ENCODE measurements at places on chromosomes 6 and 20.

DNA sequence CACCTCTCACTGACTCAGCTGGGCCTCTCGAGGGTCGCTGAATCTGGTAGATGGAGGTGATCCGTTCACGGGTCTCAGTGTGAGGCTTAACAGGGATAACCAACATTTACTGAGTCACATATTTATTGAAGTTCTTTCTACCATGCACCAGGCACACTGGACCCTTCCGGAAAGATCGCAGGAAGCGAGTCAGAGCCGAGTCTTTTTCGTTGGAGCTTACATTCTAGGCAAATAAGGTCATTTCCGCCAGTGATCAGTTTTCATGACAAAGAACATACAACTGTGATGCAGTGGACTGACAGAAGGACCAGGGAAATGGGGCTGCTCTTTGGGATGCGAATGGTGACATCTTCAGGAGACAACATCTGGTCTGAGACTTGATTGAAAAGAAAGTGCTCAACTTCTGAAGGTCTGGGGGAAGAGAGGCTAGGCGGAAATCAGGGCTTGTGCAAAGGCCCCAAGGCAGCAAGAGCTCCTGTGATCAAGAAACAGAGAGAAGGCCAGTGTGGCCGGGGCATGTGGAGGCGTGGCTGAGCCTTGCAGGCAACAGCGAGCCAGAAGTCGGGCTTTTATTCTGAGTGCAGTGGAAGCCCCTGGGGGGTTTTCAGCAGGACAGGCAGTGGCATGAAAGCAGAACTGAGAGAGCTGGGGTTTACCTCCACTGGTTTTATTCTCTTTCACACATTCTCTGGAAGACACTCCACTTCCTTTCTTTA is 56.7 kb downstream of the APCDD1L start:
- DNase-seq, result no peak

GRCh38 chr6:35296931-35297600 is 552 bp upstream of the DEF6 start:
- no peak for DNase-seq

DNA sequence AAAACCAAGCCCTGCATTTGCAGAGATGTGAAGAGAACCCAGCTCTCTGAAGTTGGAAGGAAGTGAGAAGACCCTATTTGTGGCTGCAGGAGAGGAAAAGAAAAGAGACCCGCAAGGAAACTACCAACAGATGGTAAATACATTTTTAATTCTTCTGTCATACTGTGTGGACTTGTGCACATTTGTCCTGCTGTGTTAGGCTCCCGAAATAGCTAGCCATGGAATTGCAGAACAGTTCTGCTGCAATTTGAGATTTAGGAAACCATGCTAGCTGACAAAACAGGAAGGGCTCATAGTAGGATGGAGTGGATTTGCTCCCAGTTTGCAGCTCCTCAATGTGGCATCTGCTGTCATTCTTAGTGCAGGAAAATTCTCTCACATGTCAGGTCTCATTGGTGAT is 12.1 kb upstream of the ATXN1 start:
- DNase-seq, result no peak

DNA sequence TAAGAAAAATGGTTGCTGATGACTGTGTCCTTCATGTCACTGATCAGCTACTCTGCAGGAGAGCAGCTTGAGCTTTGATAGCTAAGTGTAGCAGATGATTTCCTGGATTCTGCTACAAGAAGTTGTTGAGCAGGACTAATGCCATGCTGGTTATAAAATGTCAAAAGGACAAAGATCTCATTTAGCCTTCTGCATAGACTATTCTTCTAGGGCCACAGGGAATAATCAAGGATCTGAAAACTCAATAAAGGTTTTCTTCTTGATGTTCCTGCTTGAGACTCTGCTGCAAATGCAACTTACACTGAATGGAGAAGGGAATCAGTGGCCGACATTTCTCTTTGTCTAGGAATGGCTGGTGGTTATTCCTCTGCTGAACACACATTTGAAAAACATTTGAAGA is 360.3 kb upstream of the PTCHD4 start:
- DNase-seq, result no peak

DNA sequence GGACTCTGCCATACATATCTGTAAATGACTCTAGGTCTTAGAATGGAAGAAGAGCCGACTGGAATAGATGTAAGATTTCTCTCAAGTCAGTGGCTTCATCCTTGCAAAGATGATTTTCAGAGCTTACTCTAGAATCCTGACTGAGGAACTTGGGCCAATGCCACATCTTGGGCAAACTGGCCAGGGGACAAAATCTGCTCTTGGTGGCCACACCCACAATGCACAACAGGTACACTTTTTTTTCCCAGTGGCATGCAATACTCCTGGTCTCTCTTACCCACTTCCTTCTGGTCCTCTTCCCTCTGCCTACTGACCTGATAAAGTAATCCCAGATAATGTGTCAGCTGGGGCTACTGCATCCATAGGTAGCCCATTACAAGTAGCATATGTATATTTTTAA is 13.4 kb downstream of the CLIC5 start:
- no peak for DNase-seq

DNA sequence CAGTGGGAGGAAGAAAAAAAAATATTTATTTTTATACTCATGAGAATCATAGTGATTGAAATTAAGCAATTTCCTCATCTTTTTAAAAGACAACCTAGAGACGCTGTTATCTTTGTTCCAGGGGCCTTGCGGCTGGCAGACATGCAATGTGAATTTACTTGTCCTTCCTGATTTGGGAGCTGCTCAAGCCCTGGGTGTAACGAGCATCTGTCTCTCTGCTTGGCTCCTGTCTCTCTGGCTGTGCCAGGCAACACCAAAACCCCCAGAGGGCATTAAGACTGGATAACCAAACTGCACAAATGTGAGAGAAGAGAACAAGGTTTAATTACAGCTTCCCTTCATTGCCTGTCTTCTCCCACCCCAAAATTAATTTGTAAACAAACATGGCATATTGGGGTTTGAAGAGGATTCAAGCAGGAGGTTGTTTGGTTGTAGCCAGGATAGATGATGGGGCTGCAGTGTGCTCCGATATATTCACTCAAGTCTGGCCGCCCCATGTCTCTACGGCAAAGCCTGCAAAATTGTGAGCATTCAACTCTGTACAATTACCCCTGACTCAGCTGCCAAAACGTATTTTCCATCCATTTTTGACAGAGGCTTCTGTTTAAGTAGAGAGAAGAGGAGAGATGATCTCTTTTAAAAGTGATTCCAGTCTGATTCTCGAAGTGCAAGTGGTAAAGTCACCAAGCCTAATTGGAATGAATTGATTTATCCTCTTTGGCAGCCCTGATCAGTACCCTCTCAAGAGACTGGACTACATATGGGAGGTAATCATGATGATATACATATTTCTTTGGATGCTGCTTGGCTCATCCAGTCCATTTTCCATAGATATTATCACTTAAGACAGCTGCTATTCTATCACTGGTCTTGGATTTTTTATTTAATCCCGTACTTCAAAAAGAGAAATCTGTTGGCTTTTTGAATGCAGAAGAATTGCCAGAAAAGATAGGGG is 170.2 kb downstream of the SLC24A3 start:
- no peak for DNase-seq

- DNase-seq, result no peak
Observed at GRCh38 chr6:3406891-3407809, 49.7 kb downstream of the SLC22A23 start.

GRCh38 chr6:169895000-169895759 is 143.8 kb downstream of the ERMARD start:
- DNase-seq, result no peak

DNA sequence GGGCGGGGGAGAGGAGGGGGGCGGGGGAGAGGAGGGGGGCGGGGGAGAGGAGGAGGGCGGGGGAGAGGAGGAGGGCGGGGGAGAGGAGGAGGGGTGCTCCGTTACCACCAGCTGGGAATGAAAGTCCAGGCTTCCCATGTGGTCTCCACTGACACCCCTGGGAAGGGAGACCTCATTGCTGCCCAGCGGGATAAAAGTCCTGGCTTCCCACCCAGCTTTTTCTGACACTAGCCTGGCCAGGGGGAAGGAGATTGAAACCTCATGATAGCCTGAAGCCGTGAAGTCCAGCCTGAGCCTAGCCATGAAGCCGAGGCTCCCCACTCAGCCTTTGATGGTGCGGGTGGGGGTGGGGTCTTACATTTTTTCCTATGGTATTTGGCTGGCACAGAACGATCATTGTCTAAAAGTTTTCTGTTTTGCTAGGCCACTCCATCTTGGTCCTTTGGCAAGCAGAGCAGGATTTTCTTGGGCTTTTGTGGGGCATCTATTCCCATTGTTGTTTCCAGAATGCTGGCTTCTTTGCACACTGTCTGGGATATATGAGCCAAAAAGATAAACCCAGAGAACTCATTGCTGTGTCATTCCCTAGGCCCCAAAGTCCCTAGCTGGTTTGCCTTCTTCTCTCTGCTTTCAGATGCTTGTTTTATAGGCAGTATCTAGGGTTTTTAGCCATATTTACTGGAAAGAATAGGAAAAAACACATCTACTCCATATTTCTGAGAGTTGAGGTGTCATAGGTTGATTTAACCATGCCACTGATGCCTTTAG is 67.9 kb upstream of the RNF24 start:
- DNase-seq, result no peak

DNA sequence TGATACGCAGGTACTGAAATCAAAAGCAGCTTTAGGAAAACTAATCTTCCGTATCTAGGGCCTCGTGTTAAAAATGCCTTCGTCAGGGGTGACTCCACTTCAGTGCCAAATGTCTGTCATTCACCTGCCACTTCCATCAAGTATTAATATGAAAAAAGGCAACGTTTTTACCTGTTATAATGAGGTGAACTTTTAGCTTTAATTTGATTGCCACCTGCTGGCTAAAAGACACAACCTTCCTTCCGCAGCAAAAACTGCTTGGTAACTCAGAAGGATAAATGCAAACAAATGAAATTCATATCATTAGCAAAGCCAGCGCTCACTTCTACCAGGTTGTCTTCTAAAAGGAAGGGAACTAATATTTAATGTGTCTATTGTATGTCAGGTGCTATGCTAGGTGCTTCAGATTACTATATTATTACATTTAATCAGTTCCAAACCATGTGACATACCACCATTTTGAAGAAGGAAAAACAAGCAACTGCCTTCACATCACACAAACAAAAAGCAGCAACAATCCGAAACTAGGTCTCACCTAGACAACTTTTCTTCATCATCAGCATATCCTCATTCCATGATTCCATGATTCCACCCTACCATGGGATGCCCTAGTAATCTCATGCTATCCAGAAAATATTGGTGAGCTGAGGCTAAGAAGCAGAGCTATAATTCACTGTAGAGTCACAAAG is 20.6 kb upstream of the ARHGAP18 start:
- DNase-seq, result no peak

DNA sequence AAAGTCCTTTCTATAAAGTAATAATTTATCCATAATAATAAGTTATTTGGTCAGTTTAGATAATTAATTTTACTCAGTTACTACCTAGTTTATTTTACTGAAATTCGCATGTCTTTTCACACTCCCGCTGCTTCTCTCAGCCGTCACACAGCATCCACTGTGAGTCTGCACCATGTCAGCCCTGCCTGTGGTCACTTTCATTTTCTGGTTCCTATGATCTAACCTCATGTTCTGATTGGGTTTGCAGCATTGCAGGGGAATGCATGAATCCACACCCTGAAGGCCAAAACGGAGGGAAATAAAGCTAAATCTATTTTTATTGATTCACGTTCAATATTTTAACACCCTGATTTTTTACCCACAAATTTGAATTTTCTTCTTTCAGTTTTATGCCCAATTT is 47.4 kb downstream of the PDE10A start:
- DNase-seq, result no peak

DNA sequence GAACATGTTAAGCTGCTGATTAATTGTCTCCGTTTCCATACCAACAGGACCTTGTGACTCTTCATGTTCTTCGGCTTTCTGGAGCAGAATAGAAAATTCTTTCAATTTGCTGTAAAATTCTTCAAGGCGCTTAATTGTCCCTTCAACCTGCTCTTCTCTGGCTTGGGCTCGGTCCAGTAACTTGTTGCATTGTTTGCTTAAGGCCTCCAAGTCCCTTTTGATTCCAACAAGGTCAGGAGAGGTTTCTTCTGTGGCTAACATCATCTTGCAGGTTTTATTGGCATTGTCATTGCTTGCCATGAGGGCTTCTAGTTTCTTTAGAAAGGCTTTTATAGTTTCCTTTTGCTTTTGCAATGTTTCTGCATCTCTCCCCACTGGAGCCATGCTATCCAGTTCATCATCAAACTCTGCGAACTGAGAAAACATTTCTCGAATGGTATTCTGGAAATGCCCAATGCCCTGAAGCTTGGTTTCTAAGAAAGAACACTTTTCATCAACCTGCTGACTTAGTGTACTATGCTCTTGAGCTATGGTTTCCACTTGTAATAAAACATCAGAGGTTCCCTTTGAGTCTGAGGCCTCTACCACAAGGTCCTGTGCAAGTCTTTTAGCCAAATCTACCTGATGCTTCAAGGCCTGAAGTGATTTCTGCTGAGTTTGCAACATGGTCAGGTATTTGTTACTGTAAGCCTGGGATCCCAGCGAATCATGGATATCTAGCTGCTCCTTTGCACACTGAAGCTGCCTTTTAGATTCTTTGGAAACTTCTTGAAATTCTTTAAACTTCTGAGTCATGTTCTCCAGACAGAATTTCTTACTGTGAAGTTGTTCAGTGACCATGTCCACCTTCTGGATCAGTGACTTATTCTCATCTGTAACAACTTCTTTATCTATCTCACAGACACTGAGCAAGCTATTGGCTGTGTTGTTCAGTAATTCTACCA is 90.2 kb downstream of the DST start:
- no peak for DNase-seq

GRCh38 chr6:35177157-35177556 is 36.0 kb upstream of the TCP11 start:
- DNase-seq, result no peak

DNA sequence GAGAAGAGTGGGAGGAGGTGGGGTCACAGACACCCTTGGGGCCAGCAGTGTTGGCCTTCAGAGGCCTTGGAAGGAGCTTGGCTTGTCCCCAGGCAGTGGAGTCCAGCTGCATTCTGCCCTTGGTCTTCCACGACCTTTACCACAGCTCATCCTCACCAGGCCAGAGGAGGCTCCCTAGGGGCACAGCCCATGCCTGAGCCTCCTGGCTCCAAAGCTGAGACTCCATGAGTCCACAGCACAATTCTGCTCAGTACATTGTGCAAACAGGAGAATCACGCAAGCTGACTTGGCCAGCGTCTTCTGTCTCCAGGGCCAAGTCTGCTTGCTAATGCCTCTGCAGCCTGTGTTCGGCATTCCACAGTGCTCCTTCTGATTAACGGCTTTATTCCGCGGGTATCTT is 337.2 kb downstream of the SMOC2 start:
- no peak for DNase-seq

- DNase-seq, result peak; percentile 8
Observed at GRCh38 chr6:25404693-25405169, 125.6 kb downstream of the CARMIL1 start.

- DNase-seq, result no peak
Observed at GRCh38 chr6:15481390-15482291, 181.2 kb downstream of the DTNBP1 start.

Measured in stimulated activated CD8-positive, alpha-beta memory T cell treated with anti-CD3 and anti-CD28 coated beads, Interleukin-4, amount 100 ng/mL, for 1 hour (primary cell).